ENCODE measurements at places on chromosomes 5 and 9. TPM values are rescaled to one million over a fixed set of nuclear protein-coding genes. Genes with fewer than 3 reads are reported as not detected.

RGS14 gene
- 1.5 TPM for total RNA-seq

DNA sequence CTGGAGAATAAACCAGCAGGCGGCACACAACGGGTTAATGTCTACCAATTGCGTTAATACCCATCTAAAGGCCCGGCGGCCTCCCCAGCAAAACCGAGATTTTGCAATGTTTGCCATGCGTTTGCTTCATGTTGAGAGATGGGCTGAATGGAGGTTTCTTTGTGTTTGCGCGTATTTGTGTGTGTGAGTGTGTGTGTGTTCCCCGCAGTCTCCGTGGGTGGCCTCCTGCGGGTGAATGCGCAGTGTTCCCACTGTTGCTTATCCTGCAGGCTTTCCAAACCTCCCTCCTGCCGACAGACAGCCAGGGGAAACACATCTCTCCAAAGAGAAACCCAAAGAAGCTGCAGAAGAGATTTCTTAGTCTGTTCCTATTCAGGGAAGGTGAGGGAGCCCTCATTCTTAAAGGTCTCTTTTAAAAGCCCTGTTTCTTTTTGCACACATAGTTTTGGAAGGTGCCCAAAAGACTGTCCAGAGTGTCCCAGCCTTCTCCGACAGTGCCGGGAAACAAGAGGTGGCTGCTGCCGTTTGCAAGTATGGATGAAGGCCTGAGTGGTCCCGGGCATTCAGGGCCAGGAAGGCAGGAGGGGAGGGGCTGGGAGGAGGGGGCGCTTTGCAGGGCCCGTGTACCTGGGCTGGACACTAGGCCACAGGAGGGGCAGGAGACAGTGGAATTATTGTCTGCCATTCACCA is 103.8 kb upstream of the ERCC6L2 start:
- peak; percentile 30 for DNase-seq

GABBR2 gene
- 0.62 TPM for total RNA-seq

- DNase-seq = no peak
These were observed 97.6 kb upstream of the GRIN3A start for GRCh38 chr9:101836021-101836420.

GRCh38 chr9:109098171-109098959 is 21.4 kb downstream of the TMEM245 start:
- peak; percentile 35 for DNase-seq

GRCh38 chr5:72356361-72356760 is 36.2 kb downstream of the PTCD2 start:
- no peak for DNase-seq

- no peak for DNase-seq
These were observed 301.6 kb downstream of the NR3C1 start for GRCh38 chr5:143101725-143102386.

GRCh38 chr5:140181525-140181924 is 6.5 kb downstream of the CYSTM1 start:
- no peak for DNase-seq

ZDHHC21 gene
- 17.8 TPM for total RNA-seq

DNA sequence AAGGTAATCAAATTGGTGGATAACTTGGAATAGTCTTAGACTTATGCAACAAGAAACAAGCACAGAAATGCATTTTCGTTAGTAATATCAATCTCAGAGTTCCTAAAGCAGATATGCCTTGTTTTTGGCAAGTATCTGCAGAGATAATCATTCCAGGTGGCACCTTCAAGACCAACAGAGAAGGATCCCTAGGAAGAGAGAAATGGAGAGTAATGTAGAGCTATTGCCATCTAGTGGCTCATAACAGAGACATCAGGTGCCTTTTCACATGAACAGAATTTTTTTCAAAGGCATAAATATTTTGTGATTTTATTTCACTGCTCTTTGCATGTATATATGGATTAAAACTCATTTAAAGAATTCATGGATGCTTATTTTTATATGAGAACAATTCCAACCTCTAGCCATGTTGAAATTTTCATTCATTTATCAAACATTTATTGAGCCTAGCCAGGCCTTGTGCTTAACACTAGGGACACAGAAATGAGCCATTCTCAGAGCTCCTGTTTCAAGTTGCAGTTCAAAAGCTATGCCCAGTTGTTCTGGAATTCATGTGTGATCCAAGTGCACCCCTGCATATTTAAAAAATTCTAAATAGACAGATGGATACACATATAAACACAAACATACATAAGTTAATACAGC is 117.5 kb upstream of the OR13F1 start:
- no peak for DNase-seq

- DNase-seq = no peak
These were observed 1.9 kb upstream of the GPR107 start for GRCh38 chr9:130051855-130052254.
